ENCODE measurements at places on chromosomes 1 and 21.

- DNase-seq, result no peak
These were observed 15.3 kb downstream of the RCAN1 start for GRCh38 chr21:34599534-34600101.

DNA sequence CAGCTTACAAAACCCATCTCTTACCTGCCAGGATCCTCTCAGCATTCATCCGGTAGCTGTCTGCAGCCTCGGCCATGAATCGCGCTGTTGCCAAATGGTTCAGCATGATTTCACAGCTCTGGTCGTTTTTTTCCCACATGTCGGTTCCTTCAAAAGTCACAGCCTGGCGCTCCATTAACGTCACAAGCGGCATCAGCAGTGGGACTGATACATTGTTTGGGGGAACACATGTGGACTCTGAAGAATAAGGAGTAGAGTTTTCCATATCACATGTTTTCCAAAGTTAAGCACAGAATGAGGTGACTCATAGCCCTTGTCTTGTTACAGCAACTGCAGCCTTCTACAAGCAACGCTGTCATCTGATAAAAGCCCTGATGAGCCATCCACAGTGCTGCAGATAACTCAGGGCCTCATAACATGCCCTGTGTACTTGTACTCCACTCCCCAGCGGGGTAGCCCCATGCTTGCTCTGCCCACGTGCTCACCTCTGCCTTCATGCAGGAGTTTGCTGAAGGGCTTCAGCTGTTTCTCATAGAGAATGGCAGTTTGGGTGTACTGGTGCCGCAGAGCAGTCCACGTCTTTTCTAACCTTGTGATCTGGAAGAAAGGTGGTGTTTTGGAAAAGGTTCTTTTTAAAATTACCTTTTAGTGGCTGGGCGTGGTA is 114.2 kb downstream of the BCAR3 start:
- no peak for DNase-seq

GRCh38 chr1:205294175-205294917 is 27.2 kb downstream of the NUAK2 start:
- no peak for DNase-seq

DNA sequence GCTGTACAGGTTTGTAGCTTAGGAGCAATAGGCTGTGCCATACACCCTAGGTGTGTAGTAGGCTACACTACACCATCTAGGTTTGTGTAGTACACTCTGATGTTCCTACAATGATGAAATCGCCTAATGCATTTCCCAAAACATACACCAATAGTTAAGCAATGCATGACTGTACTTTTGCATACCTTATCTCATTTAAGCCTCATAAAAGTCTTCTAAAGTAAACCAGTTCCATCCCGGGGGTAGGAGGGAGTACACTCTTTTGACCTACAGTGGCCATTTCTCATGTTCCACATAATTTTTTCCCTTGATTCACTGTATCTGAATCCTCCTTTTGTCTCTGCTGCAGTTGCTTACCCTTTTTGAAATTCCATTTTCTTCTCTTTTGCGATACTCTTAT is 12.2 kb downstream of the TRMT13 start:
- DNase-seq, result no peak

DNA sequence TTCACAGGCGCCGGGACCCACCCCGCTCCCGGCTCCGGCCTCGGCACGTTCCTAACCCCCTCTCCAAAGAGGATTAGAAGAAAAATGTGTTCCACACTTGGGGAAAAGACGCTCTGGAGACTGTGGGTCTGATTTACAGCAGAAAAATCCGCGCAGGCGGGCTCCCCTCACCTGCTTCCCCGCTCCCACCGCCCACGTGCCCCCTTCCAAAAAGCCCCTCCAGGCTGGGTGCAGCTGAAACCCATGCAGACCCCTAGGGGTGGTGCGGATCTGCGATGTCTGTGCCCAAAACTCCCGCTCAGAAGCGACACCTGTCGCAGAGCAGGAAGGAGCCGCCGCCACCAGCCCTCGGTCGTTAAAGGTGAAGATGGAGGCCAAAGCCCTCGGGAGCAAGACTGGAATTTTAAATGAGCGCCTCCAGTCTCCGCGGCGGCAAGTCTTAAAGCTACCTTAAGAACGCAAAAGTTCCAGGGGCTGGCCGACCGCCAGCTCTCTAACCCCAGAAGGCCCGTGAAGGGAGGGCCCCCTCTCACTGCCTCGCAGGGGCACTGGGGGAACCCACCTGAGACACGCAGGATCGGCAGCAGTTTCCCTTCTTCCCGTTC is 688 bp upstream of the CHD5 start:
- DNase-seq, result no peak

- peak; percentile 51 for DNase-seq
These were observed 1.4 kb upstream of the PADI6 start for GRCh38 chr1:17370618-17371017.

- peak; percentile 45 for DNase-seq
These were observed 989 bp upstream of the ETV3 start for GRCh38 chr1:157139052-157139715.

DNA sequence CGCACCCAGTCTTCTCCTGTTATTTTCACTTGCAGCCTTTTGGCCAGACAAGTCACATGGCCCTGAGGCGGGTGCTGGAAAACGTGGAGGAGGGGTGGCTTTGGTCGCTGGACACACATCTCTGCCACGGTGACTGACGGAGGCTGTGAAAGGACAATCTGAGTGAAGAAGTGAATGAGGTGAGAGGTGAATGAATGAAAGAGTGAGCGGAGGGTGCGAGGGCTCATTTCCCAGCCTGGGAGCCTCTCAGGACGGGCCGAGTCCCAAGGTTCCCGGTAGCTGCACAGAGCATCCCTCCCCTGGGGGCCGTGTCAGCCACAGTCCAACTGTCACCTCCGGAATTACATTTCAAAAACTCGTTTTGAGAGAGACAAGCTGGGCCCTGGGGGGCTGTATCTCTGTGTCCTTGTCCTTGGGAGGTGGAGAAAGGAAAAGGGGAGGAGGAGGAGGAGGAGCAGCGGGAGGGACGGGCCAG is 89.6 kb downstream of the UBIAD1 start:
- no peak for DNase-seq

GRCh38 chr1:112687361-112687760 is 12.9 kb downstream of the MOV10 start:
- DNase-seq, result no peak

DNA sequence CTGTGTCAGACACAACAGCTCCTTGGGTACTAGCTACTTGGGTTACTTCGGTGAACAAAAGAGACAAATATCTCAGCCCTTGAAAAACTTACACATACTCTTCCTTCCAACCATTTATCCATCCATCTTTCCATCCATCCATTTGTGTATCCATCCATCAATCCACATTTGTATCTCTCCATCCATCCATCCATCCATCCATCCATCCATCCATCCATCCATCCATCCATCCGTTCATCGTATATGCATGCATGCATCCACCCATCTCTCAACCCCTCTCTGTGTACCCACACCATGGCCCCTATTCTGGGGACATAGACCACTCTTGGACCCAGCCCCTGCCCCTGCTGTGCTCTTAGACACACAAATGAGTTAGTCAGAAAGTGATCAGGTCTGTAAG is 40.2 kb downstream of the FAAH start:
- no peak for DNase-seq

- DNase-seq, result no peak
These were observed 47.8 kb upstream of the BTG3 start for GRCh38 chr21:17660452-17660851.

- DNase-seq, result no peak
These were observed 93.5 kb upstream of the CAMK1G start for GRCh38 chr1:209490013-209490412.

GRCh38 chr1:8031176-8031785 is 5.2 kb upstream of the ERRFI1 start:
- DNase-seq, result peak; percentile 69

DNA sequence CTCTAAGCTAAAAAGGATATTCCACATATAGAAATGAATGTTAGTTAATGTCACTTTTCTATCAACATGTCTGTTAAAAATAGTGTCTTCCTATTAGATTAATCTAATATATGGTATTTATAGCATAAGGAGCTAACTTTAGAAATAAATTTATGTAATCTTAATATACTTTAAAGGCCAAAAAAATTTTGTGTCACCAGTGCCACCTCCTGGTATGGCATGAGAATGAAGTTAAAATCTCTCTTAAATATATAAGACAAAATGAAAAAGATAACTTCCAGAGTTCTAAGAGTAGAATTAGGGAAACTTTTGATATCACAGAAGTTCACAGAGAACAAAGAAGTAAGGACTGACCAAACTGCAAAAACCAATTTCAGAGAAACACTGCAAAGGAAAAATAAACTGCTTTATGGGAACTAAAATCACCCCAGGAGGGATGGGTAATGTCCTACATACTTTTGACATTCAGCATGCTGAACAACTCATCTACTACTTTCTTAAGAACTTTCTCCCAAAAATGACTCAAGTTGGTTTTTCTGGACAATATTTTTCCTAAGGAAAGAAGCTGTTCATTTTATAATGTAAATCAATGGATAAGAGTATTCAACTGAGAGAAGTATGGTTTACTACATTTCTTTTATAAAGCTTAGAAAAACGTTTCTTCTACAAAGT is 82.8 kb downstream of the TRIM33 start:
- DNase-seq, result peak; percentile 74

DNA sequence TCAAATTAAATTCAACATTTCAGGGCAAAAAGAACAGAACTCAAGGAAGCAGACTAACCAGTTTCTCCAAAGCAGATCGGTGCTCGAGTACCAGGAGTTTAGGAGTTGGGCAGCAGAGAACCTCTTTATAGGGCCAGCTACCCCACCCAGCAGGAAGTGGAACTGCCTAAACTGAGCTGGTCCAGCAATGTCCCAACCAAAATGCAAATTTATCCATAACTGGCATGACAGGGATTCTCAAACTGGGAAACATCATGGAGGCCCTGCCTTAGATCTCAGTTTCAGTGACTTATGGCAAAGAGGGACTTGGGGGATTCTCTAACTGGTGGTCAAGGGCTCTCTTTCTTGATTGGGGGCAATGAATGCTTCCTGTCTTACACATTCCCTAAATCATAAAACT is at the start of gene SPRR2B:
Gene SPRR2B (minus strand): TSS at position 101 of the 400 bp plus-strand sequence. CDS start 772 bp downstream, outside the sequence.
- no peak for DNase-seq

DNA sequence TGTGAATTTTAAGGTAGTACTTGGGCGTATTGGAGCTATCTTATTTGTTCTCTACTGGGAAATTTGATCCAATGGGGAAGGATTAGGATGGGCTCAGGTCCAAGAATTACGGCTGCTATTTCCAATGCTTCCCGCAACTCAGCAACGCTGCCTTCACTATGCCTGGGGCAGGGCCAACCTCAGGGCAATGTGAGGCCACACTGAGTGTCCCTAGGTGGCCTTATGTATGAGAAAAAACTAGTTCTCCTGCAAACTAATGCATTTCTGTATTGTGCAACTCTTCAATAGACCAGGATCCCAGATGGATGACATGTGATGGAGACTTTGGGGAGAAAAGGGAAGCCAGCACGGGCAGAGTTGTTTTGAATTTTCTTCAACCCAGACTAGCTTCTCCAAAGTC is 168.1 kb downstream of the DUSP10 start:
- DNase-seq, result no peak

GRCh38 chr1:76351655-76352054 is 277.1 kb downstream of the ST6GALNAC3 start:
- no peak for DNase-seq

- no peak for DNase-seq
These were observed 232.9 kb upstream of the RUNX1 start for GRCh38 chr21:35281956-35282355.

DNA sequence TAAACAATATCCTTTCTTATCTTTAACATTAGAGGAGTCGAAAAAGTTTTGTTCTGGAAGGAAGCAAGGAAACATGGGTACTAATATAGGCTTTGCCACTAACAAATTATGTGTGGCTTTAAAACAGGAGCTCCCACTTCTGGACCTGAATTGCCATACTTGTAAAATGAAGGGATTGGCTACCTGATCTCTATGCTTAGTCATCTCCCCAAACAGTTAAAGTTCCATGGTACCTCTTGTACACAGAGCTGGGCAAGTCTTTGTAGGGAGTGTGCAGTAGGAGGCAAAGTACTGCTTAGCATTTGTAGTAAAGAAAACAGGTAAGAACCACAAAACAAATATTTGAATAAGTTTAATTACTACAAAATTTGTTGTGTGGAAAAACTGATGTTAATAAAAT is 81.3 kb downstream of the MAST2 start:
- DNase-seq, result no peak

- DNase-seq, result no peak
These were observed 1.2 kb upstream of the RHBDL2 start for GRCh38 chr1:38942664-38943428.

GRCh38 chr1:163745204-163745603 is 423.4 kb downstream of the NUF2 start:
- DNase-seq, result no peak

- no peak for DNase-seq
These were observed 21.0 kb downstream of the CNIH4 start for GRCh38 chr1:224377676-224378006.

DNA sequence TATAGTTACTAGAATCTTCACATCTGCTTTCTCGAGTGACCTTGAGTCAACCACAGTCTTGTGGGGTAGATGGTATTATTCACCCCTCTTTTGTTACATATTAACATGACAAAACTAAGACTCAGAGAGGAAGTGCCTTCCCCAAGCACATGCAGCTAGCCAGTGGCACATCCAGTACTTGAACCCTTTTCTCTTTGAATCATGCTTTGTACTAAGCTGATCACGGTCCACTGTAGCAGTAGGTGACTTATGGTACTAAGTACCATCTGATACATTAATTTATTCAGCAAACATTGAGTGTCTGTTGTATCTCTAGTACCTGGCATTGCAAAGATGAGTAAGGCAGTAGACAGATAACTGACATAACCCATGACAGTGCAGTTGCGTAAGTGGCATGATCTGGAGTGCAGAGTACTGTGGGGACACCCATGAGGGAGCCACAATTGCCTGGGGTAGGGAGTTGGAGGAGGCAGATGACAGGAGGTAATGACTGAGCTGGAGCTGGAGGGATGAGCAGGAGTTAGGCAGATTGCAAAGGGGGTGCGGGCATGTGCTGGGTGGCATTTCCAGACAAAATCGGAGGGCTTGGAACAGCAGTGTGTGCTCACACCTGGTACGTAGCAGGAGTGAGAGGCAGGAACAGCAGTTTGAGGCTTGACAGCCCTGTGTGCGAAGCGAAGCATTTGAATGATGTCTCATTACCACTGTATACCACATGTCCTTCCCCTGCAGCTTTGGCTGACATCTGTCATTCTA is 29.8 kb downstream of the UCK2 start:
- no peak for DNase-seq

GRCh38 chr1:183472488-183473216 is at the start of gene SMG7:
TSS of gene SMG7 (plus strand) at chr1:183472499. CDS start at chr1:183472621, 122 bp downstream.
- peak; percentile 82 for DNase-seq

DNA sequence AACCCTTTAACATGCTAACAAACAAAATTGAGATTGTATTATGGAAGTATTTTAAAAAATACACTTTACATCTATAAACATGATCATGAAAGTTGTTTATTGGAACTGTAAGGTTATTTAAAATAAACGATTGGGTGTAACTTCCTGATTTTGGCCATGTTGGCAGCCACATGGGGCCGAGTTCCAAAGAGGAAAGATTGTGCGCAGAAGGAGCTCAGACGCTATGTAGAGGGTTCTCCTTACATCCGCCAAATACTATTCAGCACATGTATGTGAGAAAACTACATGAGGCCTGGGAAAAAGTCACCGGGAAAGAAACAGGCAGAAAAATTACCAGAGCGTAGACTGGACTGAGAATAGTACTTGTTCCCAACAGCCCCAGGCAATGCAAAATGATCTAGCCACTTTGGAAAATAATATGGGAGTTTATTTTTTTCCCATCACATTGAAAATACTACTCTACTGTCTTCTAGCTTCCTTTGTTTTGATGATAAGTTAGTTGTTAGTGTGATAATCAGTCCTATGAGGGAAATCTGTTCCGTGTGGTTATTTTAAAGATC is 35.7 kb upstream of the B3GALT2 start:
- DNase-seq, result no peak

Measured in Karpas-422 (cell line).